Thymus (tissue), 14 donors: ENCODE measurements at places on chromosomes 11 and 22. TPM values are rescaled to one million over a fixed set of nuclear protein-coding genes. Genes with fewer than 3 reads are reported as not detected.

DNA sequence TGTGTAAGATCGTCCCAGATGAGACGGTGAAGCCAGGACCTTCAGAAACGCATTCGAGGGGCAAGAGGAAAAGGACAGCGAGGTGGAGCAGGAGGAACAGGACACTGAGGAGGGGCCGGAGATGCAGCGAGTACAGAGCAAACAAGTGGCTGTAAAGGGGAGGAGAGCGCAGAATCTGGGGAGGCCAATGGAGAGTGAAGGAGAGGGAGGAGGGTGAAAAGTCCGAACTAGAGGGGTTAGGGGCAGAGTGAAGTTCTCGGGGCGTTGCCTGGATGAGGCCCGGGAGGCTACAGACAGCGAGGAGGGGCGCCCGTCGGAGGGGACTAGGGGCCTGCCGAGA, 8.8 kb upstream of the PPIL2 start:
- no peak for DNase-seq

DNA sequence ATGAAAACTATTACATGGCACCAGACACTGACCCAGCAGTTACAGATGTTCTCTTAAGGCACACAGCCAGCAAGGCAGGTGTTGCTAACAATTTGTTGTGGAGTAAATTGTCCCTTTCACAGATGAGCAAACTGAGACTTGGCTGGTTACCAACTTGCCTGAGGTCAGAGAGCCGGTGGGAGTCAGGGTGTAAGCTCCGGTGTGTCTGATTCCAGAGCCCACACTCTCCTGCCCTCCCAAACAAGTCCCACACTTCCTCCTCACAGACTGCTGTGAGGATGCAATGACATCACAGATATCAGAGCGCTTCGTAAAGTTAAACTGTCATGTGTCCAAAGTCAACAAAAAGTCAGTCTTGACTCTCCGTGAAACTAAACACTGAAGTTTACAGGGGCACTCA, 12.5 kb downstream of the GDPD5 start:
- no peak for DNase-seq

DNA sequence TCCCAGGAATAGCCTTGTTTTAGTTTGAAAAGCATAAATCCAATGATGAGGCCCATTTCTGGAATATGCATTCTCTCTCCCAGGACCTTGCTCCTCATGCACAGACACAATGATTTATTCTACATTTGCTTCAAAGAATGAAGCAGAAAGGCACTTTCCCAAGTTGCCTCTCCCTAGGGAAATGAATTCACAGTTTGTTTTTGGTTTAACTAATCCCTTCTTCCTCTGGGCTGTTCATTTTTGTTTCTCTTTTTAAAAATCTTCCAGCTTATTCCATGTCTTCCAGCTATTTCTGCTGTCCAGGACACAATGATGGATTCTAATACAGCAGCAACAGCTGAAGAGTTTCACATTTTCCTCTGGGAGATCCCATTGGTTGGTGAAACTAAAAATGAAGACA, 1529.2 kb upstream of the TENM4 start:
- no peak for DNase-seq

DNA sequence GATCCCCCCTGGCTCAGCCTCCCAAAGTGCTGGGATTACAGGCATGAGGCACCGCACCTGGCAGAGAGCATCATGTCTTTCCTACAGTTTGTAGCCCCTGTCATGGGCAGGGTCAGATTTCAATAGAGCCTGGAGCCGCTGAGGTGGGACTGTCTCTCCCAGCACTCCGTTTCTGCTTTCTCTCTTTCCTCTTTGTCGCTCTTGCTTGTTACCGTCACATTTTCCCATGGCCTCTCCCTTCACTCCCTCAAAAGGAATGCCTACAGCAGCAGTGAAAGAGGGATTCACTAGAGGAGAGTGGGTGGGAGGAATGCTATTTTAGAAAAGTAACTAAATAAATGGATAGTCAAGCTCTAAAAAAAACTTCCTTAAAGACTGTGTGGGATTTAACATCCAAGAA, 136.7 kb upstream of the TTC12 start:
- no peak for DNase-seq

DNA sequence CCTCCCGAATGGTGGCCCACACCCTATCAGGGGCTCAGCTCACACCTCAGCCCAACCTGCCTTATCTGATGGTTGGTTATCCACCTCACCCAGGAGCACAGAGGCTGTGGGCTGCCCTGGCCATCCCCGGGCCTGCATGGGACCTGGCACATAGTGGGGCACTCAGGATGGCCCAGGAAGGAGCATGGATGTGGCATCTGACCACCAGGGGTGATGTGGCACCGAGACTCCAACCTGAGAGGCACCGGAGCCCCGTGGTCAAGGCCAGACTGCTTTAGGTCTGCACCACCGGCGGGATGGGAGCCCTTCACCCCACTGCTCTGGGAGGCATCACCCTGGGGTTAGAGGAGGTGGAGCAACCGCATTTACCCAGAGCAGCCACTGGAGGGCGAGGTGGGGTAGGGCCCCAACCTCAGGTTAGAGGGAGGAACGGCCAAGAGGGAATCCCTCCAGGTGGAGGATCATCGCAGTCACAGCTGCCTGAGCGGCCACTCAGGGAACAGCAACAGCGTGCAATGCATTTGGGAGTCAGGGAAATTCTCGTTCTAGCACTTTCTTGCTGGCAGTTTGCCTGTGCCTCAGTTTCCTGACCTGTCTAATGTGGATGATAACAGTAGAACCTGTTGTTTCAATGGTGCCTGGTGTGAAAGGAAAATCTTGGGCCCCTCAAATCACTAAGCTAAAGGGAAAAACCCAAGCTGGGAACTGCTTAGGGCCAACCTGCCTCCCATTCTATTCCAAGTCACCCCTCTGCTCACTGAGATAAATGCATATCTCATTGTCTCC, 52.9 kb upstream of the CARS1 start:
- DNase-seq, result peak; percentile 56

DNA sequence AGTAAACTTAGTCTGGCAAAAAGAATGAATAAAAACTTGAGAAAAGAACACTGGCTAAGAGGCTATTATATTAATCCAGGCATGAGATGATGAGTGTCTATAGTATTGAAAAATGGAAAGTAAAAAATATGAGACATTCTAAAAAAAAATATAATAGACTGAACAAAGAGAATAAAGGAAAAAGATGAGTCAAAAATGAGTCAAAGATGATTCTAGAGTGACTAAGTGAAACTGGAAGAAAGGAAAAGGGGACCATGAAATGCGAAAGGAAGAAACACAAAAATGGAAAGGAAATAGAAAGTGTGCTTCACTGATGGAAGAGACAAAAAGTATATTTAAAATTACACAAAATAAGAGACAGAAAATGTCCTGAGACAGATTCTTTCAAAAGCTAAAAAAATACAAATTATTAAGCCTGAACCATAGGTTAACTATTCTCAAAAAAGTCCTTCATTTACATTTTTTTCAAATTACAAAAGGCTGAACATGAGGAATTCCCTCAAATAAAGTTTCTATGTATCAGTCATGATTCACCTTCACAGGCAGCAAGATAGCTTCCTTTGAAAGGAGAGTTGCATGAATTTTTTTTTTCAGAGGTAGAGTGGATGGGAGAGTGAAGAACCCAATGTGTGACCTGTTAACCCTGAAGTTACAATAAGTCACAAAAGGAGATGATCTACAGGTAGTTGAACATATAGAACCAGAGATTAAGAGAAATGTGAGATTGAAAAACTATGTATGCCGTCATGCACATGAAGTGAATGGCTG, 75.2 kb downstream of the EIF3M start:
- DNase-seq, result no peak

- peak; percentile 55 for DNase-seq
Observed at GRCh38 chr11:121194731-121195596, 93.9 kb downstream of the TECTA start.

GRCh38 chr11:95559899-95560298, 229.7 kb downstream of the FAM76B start:
- no peak for DNase-seq

DNA sequence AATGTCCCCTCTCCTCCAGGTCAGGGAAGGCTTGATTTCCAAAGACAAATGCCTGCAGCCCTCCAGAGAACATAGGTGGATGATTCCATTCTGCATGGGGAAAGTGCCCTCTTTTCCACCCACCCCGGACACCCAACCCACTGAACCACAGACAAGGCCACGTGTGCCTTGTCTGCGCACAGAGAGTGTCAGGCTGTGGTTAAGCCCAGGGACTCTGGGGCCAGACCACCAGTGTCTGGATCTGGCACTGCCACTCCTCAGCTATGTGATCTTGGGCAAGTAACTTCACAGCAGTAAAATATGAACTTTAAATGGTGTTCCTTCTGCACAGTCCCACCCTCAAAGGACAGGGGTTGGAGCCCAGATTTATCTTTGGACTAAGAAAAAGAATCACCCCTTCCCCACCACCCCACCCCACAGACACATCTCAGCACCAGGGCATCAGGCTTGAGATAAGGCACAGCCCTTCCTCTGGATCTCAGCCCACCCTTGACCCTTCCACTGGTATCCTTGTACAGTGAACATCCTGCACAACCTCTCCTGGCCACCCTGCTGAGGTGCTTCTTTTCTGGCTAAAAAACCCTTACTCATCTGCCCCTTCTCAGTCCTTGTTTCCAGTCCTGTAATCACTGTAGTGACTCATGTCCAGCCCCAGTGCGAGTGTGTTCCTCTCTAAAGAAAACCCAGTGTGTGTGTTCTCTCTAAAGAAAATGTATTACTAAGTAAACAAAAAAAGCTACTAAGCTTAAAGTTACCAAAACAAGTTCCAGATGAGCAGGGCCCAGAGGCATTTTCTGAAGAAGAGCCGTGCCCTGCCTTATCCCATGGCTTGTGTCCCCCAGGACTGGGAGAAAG, 1.9 kb upstream of the PTGDR2 start:
- no peak for DNase-seq

The MAJIN gene
- total RNA-seq, result 0.14 TPM

The SLC6A5 gene
- 0.05 TPM for total RNA-seq

The PNPLA3 gene
- total RNA-seq, result 0.09 TPM

The C1QTNF5 gene
- 4.2 TPM for total RNA-seq

The TUBA8 gene
- total RNA-seq, result 0.57 TPM

The SYT13 gene
- total RNA-seq, result 0.14 TPM

The OR4A16 gene
- not detected for total RNA-seq

The SAA4 gene
- 0.61 TPM for total RNA-seq
